ENCODE measurements at places on chromosomes 13 and 19.

DNA sequence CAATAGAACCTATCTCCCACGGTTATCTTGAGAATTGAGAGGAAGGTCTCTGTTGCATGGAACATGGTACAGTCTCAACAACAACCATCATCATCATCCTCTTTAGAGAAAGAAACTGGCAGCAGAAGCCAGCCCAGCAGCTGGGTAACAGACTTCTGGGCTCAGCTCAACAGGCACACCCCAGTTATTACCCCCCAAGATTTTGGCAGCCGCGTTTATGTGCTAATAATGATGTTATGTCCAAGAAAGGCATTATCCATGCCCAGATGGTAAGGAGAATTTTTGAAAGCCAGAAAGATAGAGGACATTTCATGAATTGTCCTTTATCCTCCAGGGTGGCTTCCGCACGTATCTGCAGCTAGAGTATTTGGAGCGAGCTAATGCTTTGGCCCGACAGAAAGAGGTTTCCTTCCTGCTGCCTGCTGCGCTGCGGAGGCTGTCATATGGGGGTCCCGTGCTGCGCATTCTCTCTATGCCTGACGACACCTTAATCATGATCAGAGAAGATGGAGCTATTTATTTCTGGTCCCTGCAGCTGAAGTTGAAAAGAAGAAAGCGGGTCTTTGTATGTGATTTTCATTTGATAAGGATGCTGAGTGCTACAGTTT is 89.9 kb downstream of the TEX26 start:
- DNase-seq: no peak

GRCh38 chr13:76198568-76199163 is 562.5 kb downstream of the LMO7 start:
- no peak for DNase-seq

DNA sequence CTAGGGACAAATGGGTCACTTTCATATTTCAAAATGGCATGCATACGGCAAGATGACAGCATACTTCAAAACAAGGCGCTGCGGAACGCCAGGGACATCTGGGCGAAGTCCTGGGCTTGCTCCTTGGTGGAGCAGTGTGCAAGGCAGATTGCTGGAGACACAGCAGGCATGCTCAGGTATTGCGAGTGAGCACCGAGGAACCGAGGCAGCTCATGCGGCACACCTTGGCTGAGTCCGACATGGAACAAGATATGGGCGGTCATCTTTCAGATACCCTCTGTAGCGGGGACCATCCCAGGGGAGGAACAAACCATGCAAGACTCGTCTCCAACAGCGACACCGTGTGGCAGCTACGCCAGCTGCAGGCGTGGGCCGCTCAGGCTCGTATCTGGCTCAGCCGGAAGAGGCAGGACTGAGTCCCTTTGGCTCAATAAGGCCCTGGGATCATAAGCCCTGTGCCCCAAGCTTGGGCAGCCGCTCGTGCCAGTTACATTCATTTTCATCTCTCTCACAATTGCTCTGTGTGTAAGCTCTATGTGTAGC is 112.4 kb downstream of the NUFIP1 start:
- DNase-seq: no peak

GRCh38 chr19:34120846-34121639 is 51.3 kb upstream of the LSM14A start:
- peak; percentile 31 for DNase-seq

GRCh38 chr13:109989155-109989554 is 202.8 kb upstream of the IRS2 start:
- no peak for DNase-seq

DNA sequence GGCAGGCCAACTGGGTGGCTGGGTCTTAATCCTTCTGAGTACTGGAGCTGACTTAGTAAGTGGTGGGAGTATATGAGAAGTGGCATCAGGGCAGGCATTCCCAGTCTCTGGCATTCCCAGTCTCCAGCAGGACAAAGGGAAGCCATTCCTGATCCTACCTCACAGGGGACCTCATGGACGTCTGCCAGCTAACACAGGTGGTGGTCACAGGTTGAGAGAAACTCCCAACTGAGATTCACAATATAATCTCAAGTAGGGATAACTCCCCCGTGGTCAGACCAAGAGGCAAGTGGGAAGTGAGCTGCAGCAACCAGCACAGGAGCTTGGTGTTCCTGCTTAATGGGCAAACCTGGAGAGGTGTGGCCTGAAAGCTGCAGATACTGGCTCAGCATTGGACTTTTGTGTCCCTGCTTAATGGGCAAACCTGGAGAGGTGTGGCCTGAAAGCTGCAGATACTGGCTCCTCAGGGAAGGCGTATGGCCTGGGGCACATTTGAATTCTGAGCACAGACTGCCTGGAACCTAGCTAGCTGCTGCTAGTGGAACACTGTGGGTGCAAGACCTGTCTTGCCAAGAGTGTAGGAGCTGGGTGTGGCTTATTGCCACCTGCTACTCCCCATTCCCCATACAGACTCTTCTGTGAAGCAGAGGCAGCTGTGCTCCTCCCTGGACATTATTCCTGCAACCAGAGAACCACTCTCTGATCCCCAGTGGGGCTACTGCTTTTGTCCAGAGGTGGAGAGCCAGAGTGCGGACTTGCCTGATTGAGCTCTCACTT is 25.9 kb upstream of the OR10H2 start:
- peak; percentile 39 for DNase-seq
